Stimulated activated CD4-positive, alpha-beta T cell treated with anti-CD3 and anti-CD28 coated beads, Interleukin-12 subunit alpha, Interleukin-12 subunit beta, amount 100 ng/mL, for 24 hours (primary cell): ENCODE measurements at places on chromosomes 4 and X.

GRCh38 chrX:125012585-125012984 lies 307.1 kb upstream of the TEX13C start:
- DNase-seq: no peak

DNA sequence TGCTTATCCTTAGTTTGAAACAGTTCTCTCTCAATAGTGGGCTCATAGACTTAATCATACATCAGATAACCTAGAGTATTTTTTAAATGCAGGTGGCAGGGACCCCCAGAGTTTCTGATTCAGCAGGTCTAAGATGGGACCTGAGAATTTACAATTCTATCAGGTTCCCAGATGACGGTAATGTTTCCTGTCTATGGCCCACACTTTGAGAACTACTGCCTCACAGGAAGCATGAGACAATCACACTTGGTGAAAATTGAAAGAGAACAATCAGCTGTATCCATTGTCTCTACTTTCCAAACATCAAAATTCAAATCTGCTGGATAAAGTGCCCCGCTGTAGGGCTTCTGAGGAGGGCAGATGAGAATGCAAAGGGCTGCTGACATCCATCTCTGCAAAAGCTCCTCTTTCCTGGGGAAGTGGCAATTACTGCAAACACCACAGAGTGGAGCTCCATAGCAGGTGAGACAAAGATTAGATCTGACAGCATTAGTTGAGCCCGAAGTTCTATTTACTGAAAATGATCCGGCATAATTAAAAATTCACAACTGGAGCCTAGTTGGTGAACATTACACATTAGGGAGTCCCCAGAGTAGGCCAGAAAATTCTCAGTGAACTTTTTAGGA lies 187.8 kb upstream of the MBNL3 start:
- DNase-seq: no peak

- DNase-seq: no peak
Measured at GRCh38 chrX:1511829-1512228, 25.2 kb downstream of the P2RY8 start.

GRCh38 chr4:88240297-88240714 lies 44.1 kb downstream of the PPM1K start:
- no peak for DNase-seq

- DNase-seq: no peak
Measured at GRCh38 chr4:87255755-87256154, 35.3 kb upstream of the KLHL8 start.

DNA sequence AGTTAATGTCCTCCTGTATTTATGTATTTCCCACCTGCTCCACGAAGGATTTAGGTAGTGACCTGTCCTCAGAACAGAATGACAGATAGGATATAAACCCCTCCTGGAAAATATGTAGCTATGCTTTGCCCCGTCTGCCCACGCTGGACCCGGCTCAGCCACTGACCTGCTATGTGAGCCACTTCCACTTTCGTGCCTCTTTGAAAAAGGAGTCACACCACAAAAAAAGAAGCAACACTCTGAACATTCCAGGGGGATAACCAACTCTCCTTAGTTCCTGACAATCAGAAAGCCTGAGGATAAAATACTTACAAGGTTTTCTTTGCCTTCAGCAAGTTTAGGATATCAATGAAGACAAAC lies 11.1 kb downstream of the ACSL1 start:
- no peak for DNase-seq
